ENCODE measurements at places on chromosomes 16 and 17.

- no peak for DNase-seq
Measured at GRCh38 chr16:69544088-69544487, 21.7 kb upstream of the NFAT5 start.

GRCh38 chr17:6997171-6997570 lies 1.3 kb downstream of the ALOX12 start:
- DNase-seq: no peak

DNA sequence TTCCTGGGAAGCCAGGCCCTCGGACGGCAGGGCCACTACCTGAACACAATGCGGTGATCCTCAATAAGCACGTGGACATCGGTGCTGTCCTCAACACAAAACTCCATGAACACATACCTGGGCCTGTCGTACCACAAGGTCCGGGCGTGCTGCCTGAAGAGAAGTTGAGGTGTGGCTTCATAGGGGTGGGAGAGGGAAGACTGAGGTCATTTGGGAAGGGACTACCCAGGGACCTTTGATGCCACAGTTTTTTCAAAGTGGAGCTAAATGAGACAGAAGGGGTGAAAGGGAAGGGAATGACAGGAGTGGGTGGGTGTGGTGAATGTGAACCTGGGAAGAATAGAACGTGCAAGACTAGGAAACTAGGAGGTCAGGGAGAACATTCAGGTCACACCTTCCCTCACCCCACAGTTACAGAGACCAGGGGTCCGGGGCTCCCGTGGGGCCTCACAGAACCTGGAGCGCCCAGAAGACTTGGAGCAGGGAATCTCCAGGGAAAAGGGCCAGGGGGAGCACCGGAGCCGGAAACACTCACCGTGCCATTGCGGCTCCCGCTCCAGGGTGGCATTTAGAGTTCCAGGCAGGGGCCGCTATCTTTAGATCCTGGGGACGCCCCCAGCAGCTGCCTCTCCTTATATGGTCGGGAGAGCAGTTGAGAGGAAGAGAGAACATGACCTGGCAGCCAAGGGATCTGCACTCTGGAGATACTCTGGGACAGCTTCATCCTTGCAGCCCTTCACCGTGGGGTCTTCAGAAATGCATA lies at the start of gene PTGES3L:
PTGES3L (minus strand) TSS at position 570 of the 763 bp plus-strand sequence; CDS start at position 543, 27 bp downstream.
- DNase-seq: no peak

GRCh38 chr17:41494524-41494923 lies 4.8 kb upstream of the KRT36 start:
- no peak for DNase-seq

DNA sequence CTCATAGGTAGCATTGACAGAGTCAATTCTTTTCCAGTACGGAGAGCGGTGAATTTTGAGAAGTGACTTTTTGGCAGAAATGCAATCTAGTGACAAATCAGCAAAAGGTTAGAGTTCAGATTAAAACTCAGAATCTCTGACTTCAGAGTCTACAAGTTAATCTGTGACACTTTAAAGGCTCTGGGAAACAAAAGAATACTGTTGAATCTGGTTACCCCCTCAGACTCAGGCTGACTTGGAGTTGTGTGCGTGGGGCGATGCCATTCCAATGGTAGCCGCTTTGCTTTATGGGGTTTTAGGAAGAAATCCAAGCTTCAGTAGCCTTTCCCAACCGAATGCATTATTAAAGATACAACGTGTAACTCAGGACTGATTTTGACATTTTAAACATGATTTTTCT lies 118.2 kb downstream of the CDH13 start:
- no peak for DNase-seq

DNA sequence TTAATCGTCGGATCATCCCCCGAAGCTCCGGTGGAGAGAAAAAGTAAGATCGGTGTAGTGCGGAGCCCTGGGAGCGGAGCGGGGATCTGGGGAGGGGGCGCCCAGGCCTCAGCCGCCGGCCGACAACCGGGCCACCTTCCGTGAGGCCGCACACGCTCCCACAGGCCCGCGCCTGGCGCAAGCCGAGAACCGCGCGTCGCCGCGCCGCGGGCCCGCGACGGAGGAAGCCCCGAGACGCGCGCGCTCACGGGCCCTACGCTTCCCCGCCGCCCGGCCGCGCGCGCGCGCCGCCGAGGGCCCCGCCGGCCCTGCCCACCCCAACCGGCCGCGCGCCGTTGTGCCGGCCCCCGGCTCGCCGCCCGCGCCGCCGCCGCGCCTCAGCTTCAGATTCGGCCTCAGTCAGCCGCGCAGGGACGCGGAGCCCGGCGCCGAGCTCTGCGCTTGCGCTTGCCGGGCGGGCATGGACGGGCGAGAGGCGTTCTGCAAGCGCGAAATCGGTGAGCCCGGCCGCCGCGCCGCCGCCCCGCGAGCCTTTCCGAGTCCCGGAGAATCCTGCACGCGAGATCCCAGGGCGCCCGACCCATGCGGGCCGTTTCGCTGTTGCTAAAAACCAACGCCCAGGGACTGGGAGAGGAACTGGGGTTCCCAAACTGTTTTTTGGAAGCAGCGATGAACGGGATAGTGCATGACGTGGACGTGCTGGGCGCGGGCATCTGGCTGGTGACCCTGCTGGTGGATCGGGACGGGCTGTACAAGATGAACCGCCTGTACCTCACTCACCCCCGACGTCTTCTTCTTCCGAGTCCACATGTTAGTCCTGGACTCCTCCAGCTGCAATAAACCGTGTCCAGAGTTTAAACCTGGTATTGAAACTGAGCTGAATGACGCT lies 28.0 kb upstream of the LRRC37A start:
- DNase-seq: peak; percentile 71

- DNase-seq: no peak
Measured at GRCh38 chr17:72063756-72064450, 56.9 kb upstream of the SOX9 start.

DNA sequence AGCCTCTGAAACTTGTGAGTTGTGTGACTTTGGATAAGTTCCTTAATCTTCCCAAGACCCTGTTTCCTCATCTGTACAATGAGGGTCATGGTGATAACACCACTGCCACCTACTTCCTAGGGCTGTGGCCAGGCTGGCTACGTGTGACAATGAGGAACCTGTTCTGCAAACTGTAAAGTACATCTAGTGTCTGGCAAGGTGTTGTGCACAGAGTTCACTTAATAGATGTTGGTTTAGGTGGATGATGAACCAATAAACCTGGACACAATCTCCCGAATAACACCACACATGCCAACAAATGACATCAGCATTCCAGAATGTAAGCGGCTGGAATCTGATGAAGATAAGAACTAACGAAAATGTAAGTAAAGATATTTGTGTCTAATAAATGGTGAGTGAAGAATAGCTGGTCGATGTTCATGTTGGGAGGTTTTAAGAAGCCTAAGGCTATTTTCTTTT lies 82.3 kb downstream of the MARCHF10 start:
- DNase-seq: no peak

DNA sequence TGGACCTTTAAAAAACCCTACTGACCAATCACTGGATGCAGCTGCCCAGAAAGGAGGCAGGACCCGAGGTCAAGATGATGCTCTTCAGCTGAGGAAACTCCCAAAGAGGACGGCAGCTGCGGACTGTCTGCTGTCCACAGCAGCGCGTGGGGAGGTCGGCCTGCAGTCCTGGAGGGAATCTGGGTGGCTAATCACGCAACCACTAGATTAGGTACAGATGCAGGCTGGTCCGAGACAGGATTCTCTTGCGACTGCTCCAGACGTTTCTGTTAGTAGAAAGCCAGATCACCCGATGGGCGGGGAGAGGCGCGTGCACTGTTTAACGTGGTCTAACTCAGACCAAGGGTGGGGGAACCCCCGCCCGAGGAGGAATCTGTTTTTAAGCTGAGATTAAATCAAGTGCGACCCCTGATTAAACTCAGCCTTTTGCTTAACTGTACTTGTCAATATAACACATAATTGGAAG lies 8.8 kb downstream of the CTRB2 start:
- no peak for DNase-seq

DNA sequence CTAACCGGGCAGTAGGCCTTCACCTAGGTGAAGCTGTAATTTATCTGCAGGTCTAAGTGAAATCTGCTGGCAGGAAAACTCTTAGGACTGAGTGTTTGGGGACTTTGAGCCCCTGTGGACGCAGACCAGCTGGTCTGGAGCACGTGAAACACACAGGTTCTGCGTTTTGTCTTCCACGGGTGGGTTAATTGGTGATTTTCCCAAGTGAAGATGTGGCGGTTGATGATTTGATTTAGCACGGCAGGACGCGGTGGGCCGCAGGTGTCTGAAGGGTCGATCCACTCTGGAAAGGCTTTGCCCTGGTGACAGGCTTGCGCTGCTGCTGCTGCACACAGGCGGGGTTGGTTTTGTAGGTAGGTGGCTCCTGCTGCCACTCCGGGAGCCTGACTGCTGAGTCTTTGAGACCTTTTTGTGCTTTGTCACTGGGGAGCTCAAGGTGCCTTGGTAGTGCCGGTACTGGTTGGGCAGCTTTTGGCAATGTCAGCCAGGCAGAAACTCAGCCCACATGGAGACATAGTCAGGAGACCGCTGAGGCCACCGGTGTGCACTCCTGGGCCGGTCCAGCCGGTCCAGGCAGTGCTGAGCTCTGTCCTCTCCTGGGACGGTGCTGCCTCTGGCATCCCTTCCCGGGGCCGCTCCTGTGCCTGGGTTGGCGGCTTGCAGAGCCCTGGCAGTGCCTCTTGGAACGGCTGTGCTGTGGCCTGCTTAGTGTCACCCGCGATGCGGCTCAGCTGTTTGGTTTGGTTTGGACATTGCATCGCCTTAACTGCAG lies 2.3 kb downstream of the BAIAP2 start:
- no peak for DNase-seq

- no peak for DNase-seq
Measured at GRCh38 chr17:64024215-64024654, 3.8 kb upstream of the ICAM2 start.

- no peak for DNase-seq
Measured at GRCh38 chr17:18993905-18994526, 10.5 kb downstream of the FAM83G start.

DNA sequence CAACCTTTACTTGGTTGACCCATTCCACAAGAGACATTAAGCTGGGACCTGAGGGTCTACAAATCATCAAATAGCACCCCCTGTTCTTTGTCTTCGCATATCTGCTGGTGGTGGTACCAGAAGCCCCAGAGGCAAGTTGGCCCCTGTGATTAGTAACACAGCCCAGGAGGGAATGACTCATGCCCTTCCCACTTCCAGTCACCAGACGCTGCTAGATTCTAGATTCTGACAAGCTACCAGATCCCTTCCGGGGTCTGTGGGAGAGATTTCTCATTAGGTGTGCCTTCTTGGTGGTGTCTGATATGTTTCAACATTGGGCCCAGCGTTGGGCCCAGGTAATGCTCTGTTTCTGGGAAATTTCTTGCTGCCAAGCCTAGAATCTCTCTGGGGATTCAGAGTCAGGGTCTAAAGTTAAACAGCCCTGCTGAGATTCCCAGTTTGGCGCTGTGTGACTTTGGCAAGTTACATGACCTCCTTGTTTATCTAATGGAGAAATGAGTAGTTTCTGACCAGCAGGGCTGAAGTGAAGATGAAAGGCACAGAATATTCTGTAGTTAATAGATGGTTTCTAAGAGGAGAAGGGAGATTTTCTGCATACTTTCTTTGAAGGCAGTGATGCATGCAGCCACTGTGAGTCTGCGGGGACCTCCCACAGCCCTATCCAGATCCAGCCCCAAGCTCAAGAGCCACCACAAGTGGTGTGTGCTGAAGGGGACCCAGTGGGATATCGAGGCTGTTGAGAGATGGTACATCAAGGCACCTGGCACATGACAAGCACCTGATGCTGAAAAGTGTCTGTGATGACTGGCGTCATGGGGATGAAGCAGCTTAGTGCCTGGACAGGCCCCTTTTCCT lies 3.9 kb downstream of the TRPV2 start:
- no peak for DNase-seq

DNA sequence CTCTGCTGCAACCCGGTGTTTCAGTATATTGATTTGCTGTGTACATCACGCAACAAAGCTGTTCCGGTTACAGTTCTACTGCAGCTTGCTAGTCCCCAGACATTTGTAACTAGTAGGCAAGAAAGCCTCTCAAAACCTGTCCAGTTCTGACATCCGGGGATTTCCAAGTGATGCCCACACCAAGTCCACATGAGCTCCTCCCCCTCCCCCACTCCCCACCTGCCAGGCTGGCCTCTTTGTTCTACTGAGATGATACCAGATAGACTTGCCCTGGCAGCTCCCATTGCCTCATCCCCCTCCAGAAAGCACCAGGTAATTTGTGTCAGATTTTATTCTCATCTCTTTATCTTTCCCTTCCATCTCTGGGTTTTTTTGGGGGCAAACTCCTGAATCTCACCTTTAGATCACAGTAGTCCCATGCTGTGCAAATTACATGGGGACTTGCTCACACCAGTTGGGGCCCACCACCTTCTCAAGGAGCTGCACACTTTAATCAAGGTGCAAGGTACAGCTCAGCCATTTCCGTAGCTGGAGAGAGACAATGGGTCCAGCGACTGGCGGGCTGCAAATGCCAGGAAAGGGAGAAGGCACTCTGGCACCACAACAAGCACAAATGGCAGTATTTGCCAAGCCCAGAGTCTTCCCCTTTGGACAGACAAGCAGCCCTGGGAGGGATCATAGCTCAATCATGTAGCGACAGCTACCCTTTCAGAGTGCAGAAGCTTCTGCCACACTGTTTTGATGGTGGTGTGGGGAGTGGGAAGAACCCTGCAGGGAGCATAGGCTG lies 183.1 kb downstream of the CYLD start:
- no peak for DNase-seq

GRCh38 chr16:55912022-55912421 lies 36.8 kb upstream of the CES5A start:
- no peak for DNase-seq

DNA sequence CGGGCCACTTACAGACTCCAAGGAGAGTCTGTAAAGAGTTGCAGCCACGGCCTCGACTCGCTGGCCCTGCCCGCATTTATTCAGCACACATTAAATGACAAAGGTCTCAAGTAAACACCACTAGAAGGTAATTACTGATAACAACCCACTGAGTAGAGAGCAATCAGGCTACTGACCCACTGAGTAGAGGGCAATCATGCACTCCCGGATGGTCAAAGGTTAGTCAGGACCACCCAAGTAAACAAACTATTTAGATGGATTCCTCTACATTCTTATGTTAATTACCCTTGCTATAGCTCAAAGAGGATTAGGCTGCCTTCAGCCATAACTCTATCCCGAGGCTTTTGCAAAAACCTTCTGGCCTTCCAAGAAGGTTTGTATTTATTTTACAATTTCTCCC lies 30.7 kb upstream of the ZNF267 start:
- no peak for DNase-seq

DNA sequence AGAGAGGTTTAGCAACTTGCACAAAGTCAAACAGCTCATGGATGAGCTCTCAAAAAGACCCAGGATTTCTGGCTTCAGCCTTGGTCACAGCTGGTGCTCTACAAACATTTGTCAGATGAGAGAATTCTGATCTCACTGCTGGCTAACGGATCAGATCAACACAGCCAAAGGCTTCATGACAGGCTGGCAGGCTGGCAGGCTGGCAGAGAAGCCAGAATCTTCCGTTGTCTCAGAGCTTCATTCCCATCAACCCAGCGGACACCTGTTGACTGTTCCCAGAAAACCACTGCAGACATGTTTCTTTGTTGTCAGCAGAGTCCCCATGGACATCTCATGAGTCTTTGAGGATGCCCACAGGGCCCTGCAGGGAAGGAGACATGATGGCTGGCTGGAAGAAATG lies 303.8 kb upstream of the ASIC2 start:
- DNase-seq: no peak

GRCh38 chr16:24853169-24853824 lies 7.5 kb downstream of the SLC5A11 start:
- no peak for DNase-seq

- no peak for DNase-seq
Measured at GRCh38 chr16:68229431-68230175, 6.3 kb downstream of the ESRP2 start.

- no peak for DNase-seq
Measured at GRCh38 chr16:67539271-67539670, 10.6 kb downstream of the RIPOR1 start.

- DNase-seq: no peak
Measured at GRCh38 chr17:77345260-77345910, 204.6 kb downstream of the SEC14L1 start.
